ENCODE measurements at places on chromosomes 6 and 20.

- DNase-seq = no peak
These were observed 41.2 kb downstream of the THBS2 start for GRCh38 chr6:169212436-169212835.

DNA sequence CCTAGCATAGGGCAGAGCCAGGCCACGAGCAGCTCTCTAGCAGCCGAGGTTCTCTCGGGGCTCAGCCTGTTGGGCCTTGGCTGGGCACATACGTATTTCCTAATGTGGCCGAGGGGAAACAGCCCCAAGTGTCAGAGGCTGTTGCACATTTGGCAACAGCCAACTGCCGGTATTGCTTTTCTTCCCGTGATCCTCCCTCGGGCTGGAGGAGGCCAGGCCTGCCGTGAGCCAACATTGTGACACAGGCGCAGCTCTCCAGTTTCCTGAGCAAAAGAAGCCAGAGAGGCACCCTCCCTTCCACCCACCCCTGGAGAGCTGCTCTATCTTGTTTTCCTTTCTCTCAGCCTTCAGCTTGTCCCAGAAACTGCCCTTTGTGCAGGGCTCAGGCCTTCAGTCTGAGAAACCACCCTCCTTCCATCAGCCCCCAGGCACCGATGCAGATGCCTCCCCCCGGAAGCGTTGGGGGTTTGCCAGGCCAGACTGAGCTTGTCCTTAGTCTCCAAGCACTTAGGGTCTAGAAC, 5.1 kb upstream of the BPI start:
- no peak for DNase-seq

GRCh38 chr6:71236926-71237434, 51.6 kb upstream of the OGFRL1 start:
- DNase-seq = no peak

DNA sequence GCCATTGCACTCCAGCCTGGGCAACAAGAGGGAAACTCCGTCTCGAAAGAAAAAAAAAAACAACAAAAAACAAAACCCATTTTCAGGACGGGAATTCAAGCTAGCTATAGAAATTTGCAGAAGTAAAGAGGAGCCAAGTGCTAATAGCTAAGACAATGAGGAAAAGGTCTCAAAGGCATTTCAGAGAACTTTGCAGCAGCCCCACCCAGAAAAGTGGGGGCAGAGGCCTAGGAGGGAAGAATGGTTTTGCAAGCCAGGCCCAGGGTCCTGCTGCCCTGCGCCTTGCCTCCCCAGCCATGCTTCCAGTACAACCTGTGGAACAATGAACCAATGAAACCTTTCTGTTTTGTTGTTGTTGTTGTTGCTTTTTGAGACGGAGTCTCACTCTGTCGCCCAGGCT, 38.3 kb upstream of the SAMHD1 start:
- DNase-seq = no peak

GRCh38 chr6:17297271-17298080, 16.3 kb downstream of the RBM24 start:
- no peak for DNase-seq

GRCh38 chr20:5885866-5886265, 64.5 kb downstream of the TRMT6 start:
- no peak for DNase-seq

GRCh38 chr6:53767941-53768340, 26.9 kb upstream of the LRRC1 start:
- no peak for DNase-seq

DNA sequence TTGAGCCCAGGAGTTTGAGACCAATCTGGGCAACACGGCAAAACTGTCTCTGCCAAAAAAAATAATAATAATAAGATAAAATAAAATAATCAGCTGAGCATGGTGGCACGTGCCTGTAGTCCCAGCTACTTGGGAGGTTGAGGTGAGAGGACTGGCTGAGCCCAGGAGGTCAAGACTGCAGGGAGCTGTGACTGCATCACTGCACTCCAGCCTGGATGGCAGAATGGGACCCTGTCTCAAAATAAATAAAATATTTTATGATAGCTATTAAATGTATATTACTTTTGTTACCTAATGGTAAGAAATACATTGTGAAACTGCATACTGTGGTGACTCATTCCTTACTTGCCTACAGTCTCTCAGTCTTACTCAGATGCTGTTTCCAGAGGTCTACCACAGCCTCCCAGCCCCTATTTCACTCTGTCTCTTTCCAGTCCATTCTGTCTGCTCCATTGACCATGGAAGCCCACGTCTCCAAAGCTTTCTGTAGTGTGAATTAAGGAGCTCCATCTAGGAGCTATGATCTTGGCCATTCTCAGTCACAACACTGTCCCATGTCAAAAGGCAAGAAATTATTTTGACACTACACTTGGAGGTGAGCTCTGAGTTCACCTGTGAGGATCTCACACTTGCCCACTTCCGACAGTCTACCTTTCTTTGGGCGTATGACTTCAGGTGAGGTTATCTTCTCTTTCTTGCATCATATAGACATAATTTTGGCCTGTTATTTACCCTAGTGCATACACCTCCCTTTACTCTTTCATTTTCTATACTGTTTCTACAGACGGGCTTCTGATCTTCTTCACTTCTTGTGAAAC, 22.4 kb upstream of the SNX9 start:
- DNase-seq = no peak

DNA sequence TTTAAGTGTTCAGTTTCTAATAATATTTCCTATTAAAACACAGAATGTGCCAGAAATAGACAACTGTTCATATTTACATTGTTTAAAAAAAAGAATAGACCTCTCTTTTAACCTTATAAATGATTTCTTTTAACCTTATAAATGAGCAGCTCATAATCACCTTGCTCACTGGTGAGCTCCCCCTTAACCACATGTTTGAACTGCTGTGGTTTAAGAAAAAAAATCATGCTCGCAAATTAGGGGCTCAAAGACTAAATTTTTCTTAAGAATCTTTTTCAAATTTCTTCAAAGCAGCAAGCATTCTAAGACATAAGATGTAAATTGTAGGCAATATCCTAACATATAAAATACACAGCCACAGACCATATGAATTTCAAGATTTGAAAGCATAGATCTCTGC, 32.8 kb downstream of the FAM8A1 start:
- no peak for DNase-seq

- no peak for DNase-seq
These were observed 64.3 kb downstream of the CDH22 start for GRCh38 chr20:46243707-46244628.

- DNase-seq = no peak
These were observed 329.1 kb downstream of the LAMA2 start for GRCh38 chr6:129212081-129212480.

DNA sequence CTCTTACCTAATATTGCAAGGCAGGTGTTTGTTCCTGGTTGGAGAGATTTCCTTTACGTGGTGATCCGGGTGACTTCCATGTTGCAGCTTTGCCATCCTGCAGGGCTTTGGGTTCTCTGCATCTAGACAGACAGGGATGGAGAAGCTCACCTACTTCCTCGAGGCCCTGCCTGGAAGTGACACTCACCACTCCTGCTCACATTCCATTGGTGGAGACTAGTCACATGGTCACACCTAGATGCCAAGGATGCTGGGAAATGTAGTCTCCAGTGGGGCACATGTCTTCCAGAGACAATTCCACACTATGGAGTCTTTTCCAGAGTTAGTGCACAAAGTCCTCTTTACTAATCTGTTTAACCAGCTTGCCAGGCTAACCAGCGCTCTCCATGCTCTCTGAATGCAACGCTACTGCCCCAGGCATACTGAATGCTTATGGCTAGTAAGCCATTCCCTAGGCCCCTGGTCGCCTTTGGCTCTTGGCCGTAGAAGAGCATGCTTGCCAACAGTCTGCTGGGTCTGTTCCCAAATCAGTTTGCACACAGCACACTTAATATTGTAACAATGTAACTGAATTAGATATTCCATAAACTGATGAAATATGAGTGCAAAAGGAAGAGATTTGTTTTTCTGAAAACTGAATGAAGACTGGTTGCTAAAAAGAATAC, 6.7 kb upstream of the KCNK15 start:
- peak; percentile 14 for DNase-seq

- DNase-seq = no peak
These were observed 75.8 kb downstream of the SYCP2L start for GRCh38 chr6:10962673-10963072.

DNA sequence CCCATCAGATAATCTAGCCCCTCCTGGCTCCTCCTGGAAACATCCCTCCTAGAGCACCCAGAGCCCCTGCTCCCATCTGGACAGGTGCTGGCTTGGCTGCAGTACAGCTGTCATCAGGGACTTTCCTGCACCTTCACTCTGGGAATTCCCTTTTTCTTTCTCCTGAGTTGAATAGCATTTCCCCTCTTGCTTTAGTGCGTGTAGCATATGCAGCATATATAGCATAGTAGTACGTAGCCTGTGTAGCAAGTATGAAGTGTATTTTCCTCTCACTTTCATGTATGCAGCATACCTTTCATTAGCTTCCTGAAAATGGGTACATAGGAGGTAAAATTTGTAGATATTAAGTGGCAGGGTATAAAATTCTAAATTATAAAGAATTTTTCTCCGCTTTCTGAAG, 352.9 kb downstream of the ESR1 start:
- DNase-seq = no peak

DNA sequence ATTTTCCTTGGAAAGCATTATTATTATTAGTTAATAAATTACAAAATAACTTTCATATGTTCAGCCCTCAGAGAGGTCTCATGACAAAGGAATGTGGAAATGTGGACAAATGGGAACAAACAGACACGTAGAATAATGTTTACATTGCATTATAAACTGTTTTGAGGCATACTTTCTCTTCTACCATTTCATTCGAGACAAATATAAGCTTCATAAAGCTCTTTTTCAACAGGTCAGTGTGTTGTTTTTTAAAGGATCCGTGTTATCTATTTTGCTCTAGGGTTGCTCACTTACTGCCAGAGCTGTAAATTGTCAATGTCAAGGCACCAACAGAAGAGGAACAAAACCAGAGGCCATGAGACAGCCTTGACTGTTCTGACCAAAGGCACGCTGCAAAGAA, 256.8 kb downstream of the PHACTR1 start:
- no peak for DNase-seq

GRCh38 chr6:148440877-148441453, 98.3 kb downstream of the SASH1 start:
- no peak for DNase-seq

DNA sequence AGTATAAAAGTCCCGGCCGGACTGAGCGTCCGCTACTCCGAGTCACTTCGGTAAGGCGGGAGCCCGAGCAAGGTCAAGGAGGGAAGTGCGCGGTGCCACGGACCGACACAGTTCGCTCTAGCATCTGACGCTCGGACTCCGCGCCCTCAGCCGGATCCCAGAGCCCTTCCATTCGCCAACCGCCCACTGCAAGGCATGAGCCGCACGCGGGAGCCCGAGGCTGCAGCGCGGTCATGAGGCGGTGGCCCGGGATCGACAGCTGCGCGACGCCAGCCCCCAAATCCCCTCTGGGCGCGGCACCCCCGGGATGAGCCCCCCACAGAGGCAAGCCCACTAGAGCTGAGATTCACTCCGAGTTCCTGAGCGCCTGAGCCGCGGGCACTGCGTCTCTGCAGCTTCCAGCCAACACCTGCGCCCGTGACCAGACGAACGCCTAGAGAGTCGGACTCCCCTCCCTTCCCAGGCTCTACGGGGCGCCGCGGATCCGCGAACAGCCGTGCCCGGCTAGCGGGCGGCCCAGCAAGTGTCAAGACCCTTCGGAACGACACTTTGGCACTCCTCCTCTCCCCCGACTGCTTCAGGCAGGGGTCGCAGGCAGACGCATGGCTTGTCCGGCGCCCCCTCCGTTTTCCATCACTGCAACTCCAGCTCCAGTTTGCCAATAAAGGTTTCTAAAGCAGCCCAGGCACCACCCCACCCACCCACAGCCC, 725 bp upstream of the ISM1 start:
- no peak for DNase-seq
